ENCODE measurements at places on chromosomes 7 and 10. TPM values are rescaled to one million over a fixed set of nuclear protein-coding genes. Genes with fewer than 3 reads are reported as not detected.

GRCh38 chr10:109374215-109374614 lies 549.1 kb downstream of the XPNPEP1 start:
- DNase-seq, result no peak
- H3K27me3 ChIP-seq, result no peaks in the 10 kb centered on the region
- no peaks in the 10 kb centered on the region for H3K4me1 ChIP-seq
- H3K36me3 ChIP-seq, result no peaks in the 10 kb centered on the region
- no peak overlapping the region for H3K27ac ChIP-seq
- H3K4me3 ChIP-seq, result no peak overlapping the region

The KIN gene
- 6.8 TPM for total RNA-seq

The KIF11 gene
- 0.65 TPM for total RNA-seq

DNA sequence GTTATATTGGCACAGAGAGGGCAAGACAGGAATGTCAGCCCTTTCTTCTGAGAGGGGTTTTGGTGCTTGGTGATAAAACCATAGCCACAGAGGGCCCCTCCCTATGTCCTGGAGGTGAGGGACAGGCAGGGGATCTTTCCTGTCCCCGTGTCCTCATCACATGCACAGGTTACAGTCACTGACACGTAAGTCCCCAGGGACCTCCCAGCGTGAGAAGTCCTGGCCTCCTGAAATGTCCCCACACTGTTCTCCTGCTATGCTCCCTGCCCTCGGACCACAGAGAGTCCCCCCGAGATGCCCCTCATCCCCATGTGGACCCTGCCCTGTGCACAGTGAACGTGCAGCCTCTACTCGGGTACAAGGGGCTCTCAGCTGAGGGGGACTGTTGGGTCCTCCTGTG lies 260.4 kb downstream of the ZMYND11 start:
- H3K27me3 ChIP-seq, result no peaks in the 10 kb centered on the region
- H3K36me3 ChIP-seq, result peaks cover 16% of the 10 kb centered on the region
- no peak for DNase-seq
- H3K27ac ChIP-seq, result no peak overlapping the region

GRCh38 chr10:97849103-97849686 lies 448 bp upstream of the GOLGA7B start:
- H3K27ac ChIP-seq, result no peak overlapping the region
- H3K4me3 ChIP-seq, result peak overlapping the region; percentile 50
- H3K27me3 ChIP-seq, result peaks cover 27% of the 10 kb centered on the region
- peaks cover 5% of the 10 kb centered on the region for H3K4me1 ChIP-seq
- DNase-seq, result no peak

The TAS2R5 gene
- 0.60 TPM for total RNA-seq

DNA sequence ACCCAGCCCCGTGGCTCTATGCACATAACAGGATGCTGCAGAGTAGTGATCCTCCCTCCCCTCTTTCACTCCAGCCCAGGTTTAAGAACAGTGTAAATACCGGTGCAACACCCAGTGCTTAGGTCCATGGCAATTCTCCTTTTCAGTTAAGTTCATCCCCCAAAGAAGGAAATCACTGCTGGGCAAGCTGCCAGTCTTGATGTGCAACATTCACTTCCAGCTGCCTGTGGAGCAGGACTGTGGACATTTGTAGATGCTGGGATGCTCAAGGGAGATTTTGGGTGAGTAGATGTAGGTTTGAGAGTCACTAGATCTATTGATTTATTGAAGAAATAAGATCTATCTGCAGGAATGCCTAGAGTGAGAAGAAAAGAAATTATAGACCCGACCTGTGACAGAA lies 294.3 kb upstream of the KIAA1217 start:
- no peaks in the 10 kb centered on the region for H3K4me1 ChIP-seq
- H3K36me3 ChIP-seq, result no peaks in the 10 kb centered on the region
- no peak overlapping the region for H3K4me3 ChIP-seq
- H3K27me3 ChIP-seq, result no peaks in the 10 kb centered on the region
- no peak overlapping the region for H3K27ac ChIP-seq

GRCh38 chr10:6270951-6271350 lies 68.2 kb downstream of the PFKFB3 start:
- H3K27me3 ChIP-seq, result no peaks in the 10 kb centered on the region
- peaks cover 5% of the 10 kb centered on the region for H3K4me1 ChIP-seq
- no peak overlapping the region for H3K27ac ChIP-seq

The RARRES2 gene
- 8.1 TPM for total RNA-seq

The GIMAP2 gene
- total RNA-seq, result 2.9 TPM

The FHIP2A gene
- 28.7 TPM for total RNA-seq

GRCh38 chr10:117134306-117135025 lies 3.6 kb downstream of the VAX1 start:
- no peak overlapping the region for H3K4me3 ChIP-seq
- H3K4me1 ChIP-seq, result peaks cover 53% of the 10 kb centered on the region
- H3K27ac ChIP-seq, result no peak overlapping the region
- H3K27me3 ChIP-seq, result peaks cover 98% of the 10 kb centered on the region
- DNase-seq, result no peak

The LGI1 gene
- 0.52 TPM for total RNA-seq

- DNase-seq, result peak; percentile 19
- H3K4me1 ChIP-seq, result peaks cover 22% of the 10 kb centered on the region
- no peaks in the 10 kb centered on the region for H3K27me3 ChIP-seq
- peak overlapping the region; percentile 31 for H3K4me3 ChIP-seq
- no peaks in the 10 kb centered on the region for H3K36me3 ChIP-seq
These were observed 48.7 kb downstream of the GPR141 start for GRCh38 chr7:37732253-37732652.
